ENCODE measurements at places on chromosomes 5 and 9.

GRCh38 chr9:125960626-125961025 lies 213.5 kb downstream of the PBX3 start:
- no peak for DNase-seq

GRCh38 chr5:11027660-11028059 lies 266.6 kb upstream of the DAP start:
- no peak for DNase-seq

DNA sequence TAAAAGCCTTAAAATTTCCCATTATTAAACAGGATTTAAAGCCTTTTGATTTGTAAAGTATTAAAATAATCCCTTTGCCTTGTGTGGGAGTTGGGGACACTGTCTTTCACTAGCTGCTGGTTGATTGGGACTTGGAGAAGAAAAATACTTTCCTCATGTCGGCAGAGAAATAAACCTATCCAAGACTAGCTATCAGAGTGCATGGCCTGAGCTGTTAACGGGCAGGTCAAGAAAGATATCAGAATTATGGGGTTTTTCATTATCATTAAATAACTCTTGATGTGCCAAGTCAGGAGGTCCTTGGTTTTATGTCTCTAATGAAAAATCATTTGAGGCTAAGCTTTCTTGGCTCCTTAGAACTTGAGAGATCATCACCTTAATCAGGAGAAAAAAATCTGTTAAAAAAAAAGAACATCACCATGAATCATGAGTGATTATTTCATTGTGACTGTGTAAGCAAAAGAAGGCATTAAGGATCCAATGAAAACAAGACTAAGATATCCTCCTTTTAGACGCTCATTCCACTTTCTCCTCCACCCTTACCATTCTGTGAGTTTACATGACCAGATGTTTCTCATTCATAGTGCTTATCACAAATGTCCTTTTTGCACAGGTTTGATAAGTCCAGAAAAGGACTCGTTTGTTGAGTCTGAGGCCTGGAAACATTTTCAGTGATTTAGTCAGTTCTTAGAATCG lies 140.4 kb upstream of the EGFLAM start:
- no peak for DNase-seq

- no peak for DNase-seq
Observed at GRCh38 chr5:2802693-2803365, 51.4 kb upstream of the IRX2 start.

DNA sequence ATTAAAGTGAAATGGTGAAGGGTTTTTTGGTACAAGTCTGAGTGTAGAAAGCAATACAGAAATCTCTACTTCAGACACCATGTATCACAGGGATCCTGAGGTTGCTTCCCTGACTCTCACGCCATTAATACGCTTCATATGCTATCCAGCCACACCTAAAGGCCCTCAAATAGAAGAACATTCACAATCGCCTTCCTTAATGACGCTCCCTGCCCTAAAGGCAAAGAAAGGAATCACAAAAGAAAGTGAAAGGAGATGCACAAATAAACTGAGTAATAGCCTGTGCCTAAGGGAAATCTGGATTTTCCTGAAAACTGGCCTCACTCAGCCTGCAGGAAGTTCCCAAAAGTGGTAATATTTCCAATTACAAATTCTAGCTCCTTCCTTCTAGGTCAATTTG lies 1002.7 kb upstream of the DMAC1 start:
- DNase-seq: no peak

- no peak for DNase-seq
Observed at GRCh38 chr5:151195622-151196021, 28.3 kb downstream of the CCDC69 start.

DNA sequence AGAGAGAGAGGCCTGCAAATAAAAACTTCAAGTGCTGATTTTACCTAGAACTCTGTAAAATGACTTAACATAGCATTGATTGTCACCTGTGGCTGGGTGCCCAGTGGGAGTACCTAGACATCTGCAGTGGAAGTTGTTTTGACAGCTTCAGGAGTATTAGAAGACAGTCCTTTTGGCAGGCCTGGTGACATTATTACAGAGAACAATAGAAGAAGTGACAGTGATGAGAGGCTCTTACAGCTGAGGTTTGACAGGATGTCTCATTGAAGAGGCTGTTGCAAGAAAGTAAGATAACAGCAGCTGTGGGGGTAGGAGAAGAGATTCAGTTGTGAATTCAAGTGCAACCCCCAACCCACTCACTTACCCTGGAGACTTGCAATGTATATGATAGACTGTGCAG lies 27.9 kb upstream of the MUSK start:
- no peak for DNase-seq

DNA sequence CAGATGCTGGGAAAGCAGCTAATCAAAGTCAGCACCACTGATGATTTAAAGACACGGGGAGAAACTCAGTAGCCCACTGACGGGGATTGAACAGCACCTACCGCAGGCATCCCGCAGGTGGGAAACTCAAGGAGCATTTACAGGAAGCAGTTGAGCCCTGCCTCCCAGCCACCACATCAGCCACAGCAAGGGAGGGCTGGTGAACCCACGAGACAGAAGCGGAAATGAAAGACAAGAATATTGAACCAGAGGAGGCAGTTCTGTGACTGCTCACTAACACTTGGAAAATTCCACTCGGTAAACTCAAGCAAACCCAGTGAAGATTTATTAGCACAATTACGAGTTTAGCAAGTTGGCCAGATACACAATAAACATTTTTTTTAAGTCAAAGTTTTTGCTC lies 10.6 kb upstream of the FAM163B start:
- no peak for DNase-seq

- no peak for DNase-seq
Observed at GRCh38 chr5:168591302-168592013, 12.3 kb upstream of the PANK3 start.

DNA sequence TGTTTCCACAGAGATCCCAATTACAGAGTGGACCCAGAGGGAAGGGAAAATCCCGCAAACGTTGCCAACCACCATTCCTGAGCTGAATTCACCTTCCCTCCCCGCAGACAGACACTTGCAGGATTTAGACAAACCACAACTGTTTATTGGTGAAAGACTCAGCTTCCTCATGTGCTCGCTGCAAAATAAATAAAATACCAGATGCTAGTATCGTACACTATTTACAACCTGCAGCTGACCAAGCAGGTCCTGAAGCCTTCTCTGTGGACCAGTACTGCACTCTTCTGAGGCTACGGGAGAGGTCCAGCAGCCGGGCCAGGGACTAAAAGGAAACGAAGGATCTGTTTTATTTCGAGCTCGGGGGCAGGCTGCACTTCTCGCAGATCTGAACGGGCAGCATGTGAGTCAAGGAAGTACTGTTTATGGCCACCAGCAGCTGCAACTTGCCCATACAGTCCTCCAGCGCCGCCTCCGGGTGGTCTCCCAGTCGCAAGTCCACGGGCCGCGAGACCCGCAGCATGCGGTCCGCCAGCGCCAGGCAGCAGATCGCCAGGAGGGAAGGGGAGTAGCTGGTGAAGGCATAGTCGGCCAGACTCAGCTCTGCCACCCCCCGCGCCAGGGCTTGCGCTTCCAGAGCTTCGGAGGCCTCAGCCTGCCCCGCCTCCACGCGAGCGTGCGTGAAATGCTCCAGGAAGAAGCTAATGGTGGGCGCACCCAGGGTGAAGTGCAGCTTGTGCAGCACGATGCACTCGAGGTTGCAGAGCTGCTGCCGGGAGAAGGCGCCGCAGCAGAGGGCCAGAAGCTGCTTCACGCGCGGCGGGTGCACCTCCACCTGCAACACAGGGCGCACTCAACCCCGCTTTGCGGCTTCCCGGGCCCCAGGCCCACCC lies 2.1 kb downstream of the CCNO start:
- DNase-seq: no peak

DNA sequence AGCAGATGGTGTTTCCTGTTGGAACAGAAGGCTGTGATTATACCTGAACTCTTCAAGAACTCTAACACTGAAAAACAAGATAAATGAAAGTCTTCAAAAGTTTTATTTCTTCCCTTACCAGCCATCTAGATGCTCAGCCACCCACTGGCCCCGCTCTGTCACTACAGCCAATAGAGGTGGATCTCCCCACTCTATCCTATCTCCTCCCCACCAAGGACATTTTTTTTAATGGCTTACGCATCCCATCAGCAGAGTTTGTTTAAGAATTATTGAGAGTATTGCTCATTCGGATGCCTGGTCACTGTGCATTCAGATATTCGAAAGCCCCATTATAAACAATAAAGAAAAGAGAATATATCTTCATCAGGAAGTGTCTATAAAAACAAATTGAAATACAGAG lies 159.4 kb downstream of the RASEF start:
- no peak for DNase-seq

GRCh38 chr5:167936022-167936421 lies 355.4 kb upstream of the WWC1 start:
- DNase-seq: no peak

DNA sequence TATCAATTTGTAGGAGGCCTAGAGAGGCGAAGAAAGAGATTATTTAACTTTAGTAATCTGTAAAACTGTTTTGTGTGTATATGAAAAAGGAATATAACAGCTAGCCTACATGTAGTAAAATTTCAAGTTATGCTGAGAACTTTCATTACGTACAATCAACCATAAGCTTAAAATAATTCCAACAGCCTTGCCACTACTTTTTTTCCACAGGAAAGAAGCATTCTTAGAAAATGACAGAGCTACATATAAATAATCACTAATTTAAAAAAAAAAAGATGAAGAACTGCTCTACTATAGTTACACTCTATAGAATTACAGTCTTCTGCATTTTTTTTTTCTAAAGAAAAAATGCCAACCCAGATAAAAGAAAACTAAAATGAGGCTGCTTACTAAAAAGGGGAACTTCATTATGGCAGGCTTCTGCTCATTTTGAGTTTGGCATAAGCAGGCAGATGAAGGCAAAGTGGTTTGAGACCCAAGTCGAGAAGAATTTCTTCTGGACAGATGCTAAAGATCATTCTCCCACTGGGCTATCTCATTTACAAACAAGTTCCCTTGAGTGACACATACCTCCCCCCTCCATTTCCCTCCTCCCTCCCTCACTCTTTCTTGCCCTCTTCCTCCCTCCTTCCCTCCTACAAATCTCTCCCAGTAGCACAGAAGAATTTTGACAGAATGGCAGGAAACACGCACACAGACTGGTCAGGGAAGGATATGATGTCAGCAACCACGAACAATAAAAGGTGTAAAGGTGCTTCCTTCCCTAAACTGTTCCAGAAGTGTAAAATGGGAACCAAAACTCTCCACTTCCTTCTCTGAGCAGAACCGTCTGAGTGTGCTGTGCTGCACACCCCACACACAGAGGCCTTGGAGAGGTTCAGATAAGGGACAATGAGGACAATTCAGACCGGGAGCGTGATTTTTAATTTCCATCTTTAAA lies 56.1 kb downstream of the MEF2C start:
- DNase-seq: no peak

DNA sequence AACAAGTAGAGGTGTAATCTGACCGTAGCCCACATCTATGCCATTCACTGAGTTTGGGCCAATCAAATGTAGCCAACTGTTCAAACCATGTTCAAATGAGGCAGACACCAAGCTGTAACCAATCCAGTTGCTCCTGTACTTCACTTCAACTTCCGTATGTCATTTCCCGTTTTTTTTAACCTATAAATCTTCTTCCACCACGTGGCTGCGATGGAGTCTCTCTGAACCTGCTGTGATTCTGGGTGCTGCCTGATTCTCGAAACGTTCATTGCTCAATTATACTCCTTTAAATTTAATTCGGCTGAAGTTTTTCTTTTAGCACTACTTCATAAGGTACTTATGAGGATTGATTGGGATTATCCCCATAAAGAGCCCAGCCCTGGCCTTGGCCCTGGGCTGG lies 179.7 kb downstream of the PIK3R1 start:
- DNase-seq: no peak
